ENCODE measurements at places on chromosomes 5 and 9. TPM values are rescaled to one million over a fixed set of nuclear protein-coding genes. Genes with fewer than 3 reads are reported as not detected.

DNA sequence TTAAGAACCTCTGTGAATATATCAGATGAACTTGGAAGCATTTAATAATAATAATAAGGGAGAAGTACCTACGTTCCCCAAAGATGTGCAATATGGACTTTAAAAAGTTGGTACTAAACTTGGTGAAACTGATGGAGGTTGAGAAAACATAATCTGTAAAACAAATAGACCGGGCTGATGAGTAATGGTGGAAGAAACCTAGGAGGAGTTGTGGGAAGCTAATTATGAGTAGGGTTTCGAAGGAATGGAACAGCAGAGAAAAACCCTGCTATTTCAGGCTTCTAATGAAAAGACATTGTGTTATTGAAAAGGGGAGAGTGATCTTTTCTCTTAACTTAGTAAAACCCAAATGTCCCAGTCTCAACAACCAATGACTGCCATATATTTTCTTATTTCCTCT is 229.3 kb downstream of the PCSK1 start:
- DNase-seq: no peak

- DNase-seq: no peak
These were observed 23.2 kb upstream of the SLC25A51 start for GRCh38 chr9:37927132-37927531.

DNA sequence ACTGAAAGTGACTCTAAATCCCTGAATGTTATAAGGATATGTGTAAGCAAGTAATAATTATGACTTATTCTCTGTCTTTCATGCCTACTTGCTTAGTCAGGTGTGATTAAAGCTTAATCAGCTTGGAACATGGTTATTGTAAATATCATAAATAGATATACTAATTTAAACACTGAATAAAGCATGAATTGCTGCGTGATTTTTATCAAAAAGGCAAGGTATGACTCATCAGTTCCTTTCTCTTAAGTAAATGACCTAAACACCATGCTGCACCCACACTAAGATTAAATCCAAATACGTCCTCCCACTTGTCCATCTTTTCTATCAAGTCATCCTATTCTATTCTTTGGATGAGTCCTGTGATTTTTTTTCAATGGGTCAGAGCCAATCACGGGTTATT is 124.6 kb upstream of the MTAP start:
- no peak for DNase-seq

DNA sequence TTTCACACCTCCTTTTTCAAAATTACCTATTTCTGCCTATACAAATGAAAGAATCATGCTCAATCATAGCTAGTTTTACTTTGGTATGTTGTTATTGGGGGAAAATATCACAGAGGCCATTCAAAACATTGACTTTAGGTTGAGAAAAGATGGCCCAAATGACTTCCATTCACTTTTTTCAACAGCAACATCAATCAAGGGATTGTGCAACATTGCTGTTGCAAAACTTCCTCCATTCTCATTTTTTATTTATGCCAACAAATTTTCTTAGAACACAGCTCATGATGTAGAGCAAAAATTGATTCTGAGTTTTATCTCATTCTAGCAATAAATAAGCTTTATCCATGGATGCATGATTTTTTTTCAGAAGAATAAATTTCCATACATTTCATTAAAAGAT is 93.6 kb upstream of the RORB start:
- DNase-seq: no peak

INSYN2B gene
- total RNA-seq: not detected

KCNT1 gene
- total RNA-seq: 0.28 TPM

ZNF782 gene
- total RNA-seq: 6.4 TPM

GRCh38 chr5:94613583-94613982 is 4.8 kb downstream of the KIAA0825 start:
- DNase-seq: no peak

GRCh38 chr9:27990524-27990923 is 417.2 kb upstream of the C9orf72 start:
- DNase-seq: no peak
